ENCODE measurements at places on chromosomes 6 and 20. TPM values are rescaled to one million over a fixed set of nuclear protein-coding genes. Genes with fewer than 3 reads are reported as not detected.

DNA sequence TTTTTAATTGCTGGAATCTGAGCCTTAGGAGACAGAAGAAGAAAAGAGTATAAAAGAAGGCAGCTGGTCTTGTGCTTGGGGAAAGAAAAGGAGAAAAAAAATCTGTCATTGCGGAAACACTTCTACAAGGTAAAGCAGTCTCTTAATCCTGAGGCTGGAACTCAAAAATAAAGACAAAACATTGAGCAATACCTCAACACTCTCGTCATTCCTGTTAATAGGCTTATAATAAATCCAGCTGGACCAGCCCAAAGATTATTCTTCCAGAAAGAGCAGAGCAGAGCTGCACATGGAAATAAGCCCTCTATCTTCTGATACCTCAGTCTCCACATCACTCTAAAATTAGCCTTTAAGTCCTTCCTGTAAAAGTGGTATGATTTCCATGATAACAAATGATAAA lies 62.0 kb upstream of the HIVEP1 start:
- no peak overlapping the region for H3K27ac ChIP-seq
- no peak for DNase-seq
- no peaks in the 10 kb centered on the region for H3K36me3 ChIP-seq

GRCh38 chr6:41947581-41948220 lies 6.1 kb upstream of the CCND3 start:
- no peak for DNase-seq
- H3K27ac ChIP-seq = no peak overlapping the region
- peaks cover 14% of the 10 kb centered on the region for H3K36me3 ChIP-seq
- H3K4me1 ChIP-seq = peaks cover 16% of the 10 kb centered on the region

DNA sequence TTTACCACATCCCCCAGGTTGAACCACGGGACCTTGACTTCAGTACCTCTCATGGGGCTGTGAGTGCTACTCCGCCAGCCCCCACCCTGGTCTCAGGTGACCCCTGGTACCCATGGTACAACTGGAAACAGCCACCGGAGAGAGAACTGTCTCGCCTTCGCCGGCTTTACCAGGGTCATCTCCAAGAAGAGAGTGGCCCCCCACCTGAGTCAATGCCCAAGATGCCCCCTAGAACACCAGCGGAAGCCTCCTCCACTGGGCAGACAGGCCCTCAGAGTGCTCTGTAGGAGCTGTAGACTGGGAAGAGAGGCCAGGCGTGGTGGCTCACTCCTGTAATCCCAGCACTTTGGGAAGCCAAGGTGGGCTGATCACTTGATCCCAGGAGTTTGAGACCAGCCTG lies 1.2 kb upstream of the ATAT1 start:
- H3K4me3 ChIP-seq = no peak overlapping the region
- H3K27ac ChIP-seq = no peak overlapping the region
- H3K27me3 ChIP-seq = no peaks in the 10 kb centered on the region
- H3K36me3 ChIP-seq = peaks cover 44% of the 10 kb centered on the region

DNA sequence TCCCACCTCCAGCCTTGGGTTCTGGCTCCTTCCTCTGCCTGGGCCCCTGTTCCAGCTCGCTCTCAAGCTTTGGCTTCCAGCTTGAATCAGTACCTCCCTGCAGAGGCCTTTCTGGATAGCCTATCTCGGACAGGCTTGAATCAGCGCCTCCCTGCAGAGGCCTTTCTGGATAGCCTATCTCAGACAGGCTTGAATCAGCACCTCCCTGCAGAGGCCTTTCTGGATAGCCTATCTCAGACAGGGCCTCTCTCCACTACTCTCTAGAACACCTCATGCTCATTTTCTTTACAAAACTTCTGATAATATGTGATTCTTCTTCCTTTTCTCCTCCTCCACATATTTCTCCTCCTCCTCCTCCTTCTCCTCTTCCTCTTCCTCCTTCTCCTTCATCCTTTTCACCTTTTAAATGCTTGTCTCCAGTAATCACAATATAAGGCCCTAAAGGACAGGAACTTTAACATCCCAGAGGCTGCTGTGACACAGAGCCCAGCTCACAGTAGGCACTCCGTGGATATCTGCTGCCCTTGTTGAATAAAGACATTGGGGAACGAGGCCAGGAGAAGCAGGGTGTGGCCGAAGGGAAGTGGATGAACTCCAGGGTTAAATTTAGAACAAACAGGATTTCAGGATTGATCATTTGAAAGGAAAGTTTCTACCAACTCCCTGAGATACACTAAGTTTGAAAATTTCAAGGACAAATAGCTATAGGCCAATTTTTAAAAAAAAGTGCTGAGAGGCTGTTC lies 9.3 kb upstream of the RPS6KA2 start:
- H3K4me3 ChIP-seq = no peak overlapping the region
- H3K36me3 ChIP-seq = no peaks in the 10 kb centered on the region
- peaks cover 9% of the 10 kb centered on the region for H3K27me3 ChIP-seq
- no peak overlapping the region for H3K27ac ChIP-seq
- no peak for DNase-seq

GRCh38 chr6:105600336-105601260 lies 197.7 kb upstream of the PREP start:
- peaks cover 2% of the 10 kb centered on the region for H3K4me1 ChIP-seq
- H3K4me3 ChIP-seq = no peak overlapping the region
- H3K27ac ChIP-seq = no peak overlapping the region
- no peaks in the 10 kb centered on the region for H3K36me3 ChIP-seq

DNA sequence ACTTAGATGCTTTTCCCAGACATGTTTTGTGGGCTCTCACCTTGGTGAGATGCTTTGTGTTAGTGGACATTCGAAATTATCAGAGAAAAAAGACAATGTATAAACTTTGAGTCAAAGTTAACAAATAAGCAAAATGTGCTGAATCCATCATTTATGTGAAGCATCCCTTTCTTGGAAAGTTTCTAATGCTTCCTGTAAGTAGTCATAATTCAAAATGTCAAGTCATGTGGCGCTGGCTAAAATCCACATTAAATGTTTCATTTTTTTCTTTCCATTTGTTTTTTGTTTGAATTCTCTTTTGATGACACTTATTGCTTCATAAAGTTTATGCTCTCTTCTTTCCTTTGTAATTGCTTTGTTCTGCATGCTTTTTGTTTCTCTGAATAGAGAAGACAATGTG lies 107.2 kb upstream of the CENPW start:
- H3K27ac ChIP-seq = no peak overlapping the region
- no peak overlapping the region for H3K4me3 ChIP-seq
- no peaks in the 10 kb centered on the region for H3K4me1 ChIP-seq
- H3K27me3 ChIP-seq = no peaks in the 10 kb centered on the region
- no peaks in the 10 kb centered on the region for H3K36me3 ChIP-seq
- no peak for DNase-seq

DNA sequence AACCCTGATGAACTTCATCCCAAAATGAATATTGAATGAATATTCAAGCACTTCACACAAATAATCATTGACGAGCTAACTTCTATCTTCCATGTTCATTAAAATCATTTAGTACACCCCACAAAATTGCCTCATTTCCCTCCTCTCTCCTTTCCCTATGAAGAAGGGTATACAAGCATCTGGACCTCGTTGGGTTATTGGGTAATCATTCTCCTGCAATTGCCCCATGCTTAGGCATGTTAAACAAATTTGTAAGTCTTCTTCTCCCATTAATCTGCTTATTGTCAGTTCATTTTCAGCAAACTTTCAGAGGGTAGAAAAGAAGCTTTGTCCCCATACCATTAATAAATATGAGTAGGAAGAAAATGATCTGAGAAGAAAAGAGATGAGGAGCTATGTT lies 27.6 kb downstream of the PRKN start:
- no peak overlapping the region for H3K27ac ChIP-seq
- no peak for DNase-seq
- no peaks in the 10 kb centered on the region for H3K4me1 ChIP-seq
- no peak overlapping the region for H3K4me3 ChIP-seq

DNA sequence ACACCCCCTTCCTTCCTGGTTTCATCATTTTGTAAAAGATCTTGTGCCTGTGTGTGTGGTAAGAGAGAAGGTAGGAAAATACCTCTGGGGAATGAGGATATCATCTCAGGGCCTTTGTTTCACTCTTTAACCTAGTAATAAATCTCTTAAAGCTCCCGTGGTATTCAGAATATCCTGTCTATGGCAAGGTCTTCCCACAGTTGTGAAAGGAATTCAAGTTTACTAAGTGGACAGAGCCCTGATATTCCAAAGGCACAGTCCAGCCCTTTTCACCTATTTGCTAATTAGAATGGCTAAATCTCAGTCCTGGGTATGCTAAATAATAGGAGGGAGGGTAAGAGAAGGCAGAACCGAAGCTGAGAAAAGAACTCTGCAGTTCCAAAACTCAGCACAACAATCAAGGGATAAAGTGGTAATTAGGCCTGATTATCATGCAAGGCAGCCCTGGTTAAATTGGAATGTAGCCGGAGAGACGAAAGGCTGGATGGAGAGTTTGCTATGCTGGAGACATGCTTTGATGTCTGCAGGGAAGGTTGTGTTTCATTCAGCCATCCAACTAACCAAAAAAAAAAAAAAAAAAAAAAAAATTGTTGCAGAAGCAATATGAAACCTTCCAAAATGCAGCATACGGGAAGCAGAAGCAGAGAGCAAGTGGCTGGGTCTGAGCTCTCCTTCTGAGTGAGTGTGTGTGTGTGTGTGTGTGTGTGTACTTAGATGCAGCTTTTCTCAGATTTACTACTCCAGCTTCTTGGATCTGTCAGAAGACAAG lies 28.5 kb upstream of the PIM1 start:
- no peaks in the 10 kb centered on the region for H3K27me3 ChIP-seq
- H3K4me3 ChIP-seq = no peak overlapping the region
- DNase-seq = no peak

DNA sequence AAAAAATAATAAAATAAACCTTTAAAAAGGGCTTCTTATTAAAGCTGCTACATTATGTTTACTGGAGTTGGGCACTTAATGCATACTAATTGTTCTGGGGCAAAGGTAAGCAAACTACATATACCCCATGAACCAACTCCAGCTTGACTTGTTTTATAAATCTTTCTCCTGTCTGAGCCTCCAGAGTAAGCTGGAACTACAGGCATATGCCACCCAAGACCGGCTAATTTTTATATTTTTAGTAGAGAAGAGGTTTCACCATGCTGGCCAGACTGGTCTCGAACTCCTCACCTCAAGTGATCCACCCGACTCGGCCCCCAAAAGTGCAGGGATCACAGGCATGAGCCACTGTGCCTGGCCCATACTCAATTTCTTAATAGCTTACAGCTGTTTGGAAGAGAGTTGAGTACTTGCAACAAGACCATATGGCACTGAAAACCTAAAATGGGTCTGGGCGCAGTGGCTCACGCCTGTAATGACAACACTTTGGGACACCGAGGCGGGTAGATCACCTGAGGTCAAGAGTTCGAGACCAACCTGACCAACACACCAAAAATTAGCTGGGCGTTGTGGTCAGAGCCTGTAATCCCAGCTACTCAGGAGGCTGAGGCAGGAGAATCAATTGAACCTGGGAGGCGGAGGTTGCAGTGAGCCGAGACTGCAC lies 19.9 kb downstream of the ROMO1 start:
- peaks cover 26% of the 10 kb centered on the region for H3K4me1 ChIP-seq
- H3K36me3 ChIP-seq = peaks cover 91% of the 10 kb centered on the region
- H3K27me3 ChIP-seq = no peaks in the 10 kb centered on the region
- H3K27ac ChIP-seq = no peak overlapping the region
- DNase-seq = no peak

DNA sequence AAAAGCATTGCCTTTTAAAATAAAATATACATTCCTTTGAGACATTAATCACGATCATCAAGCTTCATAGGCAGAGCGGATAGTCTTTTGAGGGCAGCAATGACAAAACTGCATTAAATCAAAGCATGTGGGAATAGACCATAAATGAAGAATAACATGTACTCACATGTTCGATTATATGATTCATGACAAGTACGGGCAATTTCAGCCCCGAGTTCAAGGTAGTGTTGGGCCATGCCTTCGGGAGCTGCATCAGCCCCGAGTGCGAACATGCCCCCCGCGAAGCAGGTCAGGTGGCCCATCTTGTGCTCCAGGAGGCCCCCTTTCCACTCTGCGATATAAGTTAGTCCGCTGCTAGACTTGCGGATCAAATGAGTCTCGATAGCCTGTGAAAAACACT lies 111.0 kb upstream of the FAM184A start:
- H3K36me3 ChIP-seq = peaks cover 29% of the 10 kb centered on the region
- DNase-seq = no peak
- H3K27ac ChIP-seq = no peak overlapping the region
- H3K27me3 ChIP-seq = no peaks in the 10 kb centered on the region
- peaks cover 2% of the 10 kb centered on the region for H3K4me1 ChIP-seq

DNA sequence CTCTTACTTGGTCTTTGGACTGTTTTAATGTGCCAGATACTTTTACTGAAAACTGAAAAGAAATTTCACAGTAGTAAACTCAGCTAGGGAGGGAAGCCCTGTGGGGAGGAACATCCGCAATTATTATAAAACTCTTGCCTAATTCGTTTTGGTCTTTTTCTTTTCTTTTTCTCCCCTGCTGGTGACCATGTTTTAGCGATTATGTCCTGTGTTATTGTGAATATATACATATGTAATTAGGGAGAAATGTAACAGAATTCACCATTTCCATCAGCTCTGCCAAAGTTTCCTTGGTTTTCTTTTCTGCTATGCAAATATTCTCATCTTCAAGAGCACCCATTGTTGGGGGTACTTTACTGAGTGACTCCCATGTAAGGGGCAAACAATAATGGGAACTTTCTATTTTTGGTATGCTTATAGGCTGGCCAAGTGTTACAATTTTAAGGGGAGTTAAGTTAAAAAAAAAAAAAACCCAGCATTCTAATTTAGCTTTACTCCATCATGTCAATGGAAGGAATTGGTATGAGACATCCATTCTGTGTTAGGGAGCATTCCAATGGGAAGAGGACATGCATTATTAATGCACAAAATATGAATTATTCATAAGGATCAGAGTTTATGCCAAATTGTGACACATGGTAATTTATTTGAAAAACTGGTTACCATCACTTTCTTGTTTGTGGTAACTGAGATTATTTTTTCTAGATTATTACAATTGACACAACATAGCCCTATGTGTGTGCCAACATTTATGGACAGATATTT lies 2.0 kb downstream of the DOK5 start:
- H3K36me3 ChIP-seq = no peaks in the 10 kb centered on the region
- peaks cover 17% of the 10 kb centered on the region for H3K27me3 ChIP-seq
- no peak for DNase-seq
- no peak overlapping the region for H3K27ac ChIP-seq
- no peaks in the 10 kb centered on the region for H3K4me1 ChIP-seq

- no peak for DNase-seq
- H3K36me3 ChIP-seq = no peaks in the 10 kb centered on the region
- H3K27ac ChIP-seq = no peak overlapping the region
- H3K4me1 ChIP-seq = no peaks in the 10 kb centered on the region
- H3K27me3 ChIP-seq = no peaks in the 10 kb centered on the region
- H3K4me3 ChIP-seq = no peak overlapping the region
Observed at GRCh38 chr6:11894212-11894611, 115.6 kb upstream of the ADTRP start.

GRCh38 chr20:50855498-50856474 lies 60.9 kb downstream of the BCAS4 start:
- no peaks in the 10 kb centered on the region for H3K36me3 ChIP-seq
- no peak overlapping the region for H3K27ac ChIP-seq

The COX4I2 gene
- total RNA-seq = not detected

The ZKSCAN4 gene
- total RNA-seq = 4.2 TPM

The BPIFA1 gene
- total RNA-seq = not detected

The SSTR4 gene
- total RNA-seq = not detected

The SPATS1 gene
- not detected for total RNA-seq

The PFDN6 gene
- total RNA-seq = 22.7 TPM

The HLA-DQA2 gene
- total RNA-seq = 15.2 TPM

Data from natural killer cell (primary cell).